ENCODE measurements at places on chromosomes 4 and X.

DNA sequence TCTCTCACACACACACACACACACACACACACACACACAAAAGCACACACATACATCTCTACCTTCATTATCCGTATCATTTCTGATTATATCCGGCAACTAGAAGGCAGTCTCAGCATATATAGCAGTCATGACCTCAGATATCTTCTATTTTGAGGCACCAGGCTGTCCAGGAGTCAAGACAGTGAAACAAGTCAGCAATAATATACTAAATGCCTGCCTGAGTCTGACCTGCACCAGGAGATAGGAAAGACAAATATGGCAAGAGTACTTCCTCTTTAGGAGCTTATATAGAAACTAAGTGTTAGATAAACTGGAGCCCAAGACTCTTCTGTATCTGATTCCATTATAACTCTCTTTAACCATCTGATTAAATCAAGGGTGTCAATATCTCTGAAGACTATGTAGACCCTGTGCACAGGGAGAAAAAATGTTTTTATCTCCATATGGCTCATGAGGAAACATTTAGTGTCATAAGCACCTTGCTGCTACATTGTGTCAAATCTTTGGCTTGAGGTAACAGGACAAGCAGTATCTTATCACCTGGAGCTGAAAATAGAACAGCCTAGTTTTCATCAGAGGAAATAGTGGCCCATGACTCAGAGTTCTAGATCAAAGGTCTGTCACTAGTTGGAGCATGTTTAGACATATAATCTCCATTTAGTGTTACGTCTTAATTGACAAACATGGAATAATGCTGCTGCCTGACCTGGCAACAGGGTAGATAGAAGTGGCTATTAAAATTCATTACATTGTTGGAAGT lies 27.0 kb upstream of the FAM47B start:
- DNase-seq, result no peak

GRCh38 chrX:53483838-53484405 lies 49.8 kb upstream of the HSD17B10 start:
- no peak for DNase-seq

GRCh38 chr4:44121210-44121609 lies 327.4 kb downstream of the KCTD8 start:
- no peak for DNase-seq

DNA sequence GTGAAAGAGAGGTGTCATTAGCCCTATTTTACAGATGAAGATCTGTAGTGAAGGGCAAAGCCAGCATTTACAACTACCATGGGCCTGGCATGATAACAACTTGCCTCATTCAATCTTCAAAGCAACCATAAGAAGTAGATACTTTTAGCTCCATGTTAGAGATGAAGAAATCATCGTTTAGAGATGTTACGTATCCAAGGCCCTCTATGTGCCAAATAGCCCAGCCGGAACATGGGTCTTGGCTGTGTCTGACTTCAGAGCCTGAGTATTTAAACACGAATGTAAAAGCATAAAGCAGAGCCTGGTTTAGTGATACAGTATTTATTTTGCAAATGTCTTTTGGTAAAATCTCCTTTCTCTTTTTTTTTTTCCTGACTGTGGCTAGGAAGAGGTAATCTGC lies 197.1 kb downstream of the RASL11B start:
- no peak for DNase-seq

GRCh38 chrX:11412715-11413623 lies 119.8 kb downstream of the AMELX start:
- no peak for DNase-seq

GRCh38 chrX:69289046-69289792 lies 124.0 kb upstream of the PJA1 start:
- no peak for DNase-seq

GRCh38 chr4:59200992-59201391 lies 1999.1 kb upstream of the ADGRL3 start:
- no peak for DNase-seq
